CD4-positive, alpha-beta T cell treated with Interleukin-15 for 1 hour (primary cell): ENCODE measurements at places on chromosomes 16 and 17.

GRCh38 chr17:82675476-82676245 is 22.8 kb downstream of the RAB40B start:
- DNase-seq: no peak

DNA sequence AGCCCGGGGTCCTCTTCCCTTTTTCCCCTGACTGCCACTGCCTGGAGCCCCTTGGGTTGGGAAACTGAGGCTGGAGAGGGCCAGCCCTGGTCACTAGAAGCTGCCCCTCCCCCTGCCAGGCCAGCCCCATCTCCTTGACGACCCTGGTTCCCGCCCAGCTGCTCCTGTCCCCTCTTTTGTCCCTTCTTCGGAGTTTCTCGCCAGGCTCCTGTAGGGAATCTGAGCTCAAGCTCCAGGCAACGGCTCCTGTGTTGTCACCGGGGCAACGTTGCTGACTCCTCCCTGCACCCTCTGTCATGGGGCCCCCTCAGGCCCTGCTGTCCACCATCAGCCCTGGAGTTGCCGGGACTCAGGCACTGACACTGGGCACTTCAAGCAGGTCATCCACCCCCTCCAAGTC is 5.7 kb downstream of the LLGL1 start:
- DNase-seq: no peak

- no peak for DNase-seq
Observed at GRCh38 chr17:77037943-77038342, 102.8 kb upstream of the SEC14L1 start.

DNA sequence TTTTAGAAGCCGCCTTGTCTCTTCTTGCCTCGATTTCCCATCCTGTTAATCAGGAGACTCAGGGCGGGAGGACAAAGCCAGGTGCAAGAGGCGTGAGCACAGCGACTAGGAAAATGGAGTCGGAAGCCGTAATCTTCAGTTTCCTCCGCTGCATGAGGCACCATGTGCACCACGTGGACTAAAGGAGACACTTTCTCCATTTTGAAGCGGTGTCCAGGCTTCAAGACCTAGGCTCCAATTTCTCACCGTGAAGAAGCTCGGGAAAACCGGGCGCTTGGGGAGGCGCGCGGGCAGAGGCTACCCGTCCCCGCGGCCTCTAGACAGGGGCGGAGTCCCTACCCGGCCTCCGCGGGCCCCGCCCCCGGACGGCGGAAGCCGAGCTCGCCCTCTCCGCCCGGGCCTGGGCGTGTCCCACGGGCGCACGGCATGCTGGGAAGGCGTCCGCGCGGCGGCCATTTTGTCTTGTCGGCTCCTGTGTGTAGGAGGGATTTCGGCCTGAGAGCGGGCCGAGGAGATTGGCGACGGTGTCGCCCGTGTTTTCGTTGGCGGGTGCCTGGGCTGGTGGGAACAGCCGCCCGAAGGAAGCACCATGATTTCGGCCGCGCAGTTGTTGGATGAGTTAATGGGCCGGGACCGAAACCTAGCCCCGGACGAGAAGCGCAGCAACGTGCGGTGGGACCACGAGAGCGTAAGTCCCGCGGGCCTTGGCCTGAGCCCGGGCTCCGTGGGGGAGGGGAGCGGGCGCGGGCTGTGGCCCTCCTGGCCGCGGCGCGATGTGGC is at the start of gene LUC7L3:
Gene LUC7L3 (plus strand): TSS at position 460 of the 780 bp plus-strand sequence. CDS start 130 bp downstream, at position 590.
- DNase-seq: peak; percentile 91

DNA sequence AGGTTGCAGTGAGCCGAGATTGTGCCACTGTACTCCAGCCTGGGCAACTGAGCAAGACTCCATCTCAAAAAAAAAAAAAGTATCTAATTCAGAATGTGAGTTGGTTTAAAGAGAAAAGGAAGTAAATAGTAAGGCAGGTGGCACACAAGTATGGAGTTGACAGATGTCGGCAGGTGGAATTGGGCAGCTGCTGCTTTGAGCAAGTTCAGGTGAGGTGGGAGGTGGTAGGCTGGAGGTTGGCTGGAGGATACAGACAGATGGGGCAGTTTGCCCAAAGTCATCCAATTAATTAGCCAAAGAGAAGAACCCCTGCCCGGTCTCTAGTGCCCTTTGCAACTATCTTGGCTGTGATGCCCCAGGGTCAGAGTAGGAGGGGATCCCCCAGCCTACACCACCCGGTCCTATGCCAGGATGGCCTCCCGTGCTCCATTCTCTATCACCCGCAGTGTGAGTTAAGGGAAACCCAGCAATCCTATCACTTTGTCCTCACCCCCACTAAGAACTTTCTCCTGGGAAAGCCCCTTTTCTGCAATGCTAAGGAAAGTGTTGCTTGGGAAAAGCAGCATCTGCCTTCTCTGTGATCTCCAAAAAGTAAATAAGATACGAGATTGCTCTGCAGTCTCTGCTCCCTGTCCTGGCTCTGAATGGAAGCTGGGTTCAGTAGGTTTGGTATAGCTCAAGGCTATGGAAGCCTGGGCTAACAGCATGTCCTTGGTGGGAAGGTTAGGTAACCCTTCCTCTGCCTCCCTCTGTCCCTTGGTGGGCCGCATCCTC is 32.2 kb downstream of the SLC12A3 start:
- no peak for DNase-seq

GRCh38 chr17:45190503-45191255 is 29.0 kb downstream of the HEXIM2 start:
- DNase-seq: no peak

DNA sequence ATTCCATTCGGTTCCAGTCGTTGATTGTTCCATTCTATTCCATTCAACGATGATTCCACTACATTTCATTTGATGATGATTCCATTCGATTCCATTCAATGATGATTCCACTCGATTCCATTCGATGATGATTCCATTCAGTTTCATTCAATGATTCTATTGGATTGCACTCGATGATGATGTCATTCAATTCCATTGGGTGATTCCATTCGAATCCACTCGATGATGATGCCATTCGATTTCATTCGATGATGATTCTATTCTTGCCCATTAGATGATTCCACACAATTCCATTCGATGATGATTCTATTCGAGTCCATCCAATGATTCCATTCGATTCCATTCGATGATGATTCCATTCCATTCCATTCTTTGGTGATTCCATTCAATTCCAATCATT is 1283.7 kb downstream of the TP53TG3F start:
- no peak for DNase-seq

DNA sequence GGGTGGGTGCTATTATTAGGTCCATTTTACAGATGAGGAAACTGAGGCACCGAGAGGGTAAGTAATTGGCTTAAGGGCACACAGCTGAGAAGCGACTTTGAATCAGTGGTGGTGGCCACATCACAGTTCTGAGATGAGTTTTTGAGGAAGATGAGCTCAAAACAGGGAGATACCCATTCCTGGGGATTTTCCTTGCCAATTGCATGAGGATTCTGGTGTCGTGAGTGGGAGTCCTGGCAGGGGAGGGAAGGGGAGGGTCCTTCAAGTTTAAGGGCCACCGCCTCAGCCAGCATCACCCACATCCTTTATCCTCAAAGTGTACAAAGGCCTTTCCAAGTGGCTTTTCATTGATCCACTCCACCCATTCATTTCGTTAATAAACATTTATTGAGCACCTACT is 45.3 kb downstream of the IL21R start:
- DNase-seq: no peak

DNA sequence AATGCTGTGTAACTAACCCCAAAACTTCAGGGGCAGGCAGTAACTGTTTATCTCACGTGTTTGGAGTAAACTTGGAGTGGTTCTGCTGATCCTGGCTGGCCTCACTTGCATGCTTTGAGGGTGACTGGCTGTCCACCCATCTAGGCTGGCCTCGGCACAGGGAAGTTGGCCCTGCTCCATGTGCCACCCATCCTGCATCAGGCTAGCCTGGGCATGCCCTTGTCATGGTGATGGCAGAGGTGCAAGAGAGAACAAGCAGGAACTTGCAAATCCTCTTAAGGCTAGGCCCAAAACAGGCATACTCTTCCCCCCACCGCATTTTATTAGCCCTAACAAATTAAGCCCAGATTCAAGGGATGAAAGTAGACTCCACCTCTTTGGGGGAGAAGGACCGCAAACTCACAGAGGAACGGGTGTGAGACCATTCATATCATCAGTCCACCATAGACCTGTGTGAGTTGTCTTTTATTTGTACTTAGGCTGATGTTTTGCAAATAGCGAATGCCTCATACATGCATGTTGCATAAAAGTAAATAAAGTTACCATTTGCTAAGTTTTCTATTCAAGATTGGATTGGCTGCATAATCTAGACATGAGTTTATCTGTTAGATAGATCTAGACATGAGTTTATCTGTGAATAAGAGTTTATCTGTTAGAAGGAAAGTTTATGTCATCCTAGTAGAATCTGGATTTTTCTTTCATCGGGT is 221.0 kb downstream of the CCDC182 start:
- DNase-seq: no peak

GRCh38 chr16:68655806-68656205 is 10.7 kb downstream of the CDH3 start:
- no peak for DNase-seq

DNA sequence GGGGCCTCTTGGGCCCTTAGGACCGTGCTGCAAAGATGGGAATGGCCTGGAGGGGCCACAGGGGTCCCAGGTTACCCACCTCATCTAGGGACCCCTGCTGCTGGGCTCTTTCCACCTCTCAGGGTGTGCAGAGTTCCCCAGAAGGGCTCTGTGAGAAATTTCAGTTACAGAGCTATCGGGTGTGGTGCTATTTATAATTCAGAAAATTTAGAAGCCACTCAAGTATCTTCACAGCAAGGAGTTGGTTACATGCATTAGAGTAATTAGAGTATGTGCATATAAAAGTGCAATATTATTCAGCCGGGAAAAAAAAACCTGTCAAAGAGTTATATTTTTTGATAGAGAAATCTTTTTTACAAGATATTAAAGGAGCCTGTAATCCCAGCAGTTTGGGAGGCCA is 18.9 kb downstream of the C16orf90 start:
- DNase-seq: no peak

DNA sequence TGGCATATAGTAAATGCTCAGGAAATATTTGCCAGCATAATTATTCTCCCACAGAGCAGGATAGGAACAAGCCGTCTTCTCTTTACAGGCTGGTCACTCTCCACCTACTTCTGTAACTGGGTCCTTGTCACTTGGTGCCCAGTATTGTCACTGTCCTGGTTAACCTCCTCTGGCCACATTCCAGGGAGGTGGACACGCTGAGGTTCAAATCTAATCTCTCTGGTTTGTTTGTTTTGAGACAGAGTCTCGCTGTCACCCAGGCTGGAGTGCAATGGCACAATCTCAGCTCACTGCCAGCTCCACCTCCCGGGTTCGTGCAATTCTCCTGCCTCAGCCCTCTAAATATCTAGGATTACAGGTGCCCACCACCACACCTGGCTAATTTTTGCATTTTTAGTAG is 15.6 kb downstream of the SBK1 start:
- no peak for DNase-seq

GRCh38 chr16:74605746-74606520 is 981 bp downstream of the GLG1 start:
- no peak for DNase-seq

DNA sequence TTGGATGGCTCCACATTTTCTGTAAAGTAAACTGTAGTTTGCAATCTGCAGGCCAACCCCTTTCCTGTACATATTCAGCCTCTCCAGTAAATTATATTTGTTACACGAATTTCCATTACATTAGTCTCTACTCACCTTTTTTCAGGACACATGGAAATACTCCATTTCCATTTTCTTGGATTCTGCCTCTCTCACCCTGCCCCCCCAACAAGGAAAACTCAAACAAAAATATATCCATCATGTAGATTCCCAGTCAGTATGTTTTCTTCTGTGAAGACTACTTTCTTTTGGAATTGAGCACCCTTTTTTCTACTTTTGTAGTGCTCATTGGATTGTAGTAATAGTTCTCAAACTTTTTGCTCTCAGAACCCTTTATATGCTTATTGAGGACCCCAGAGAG is 2.9 kb downstream of the PPM1D start:
- DNase-seq: no peak

- no peak for DNase-seq
Observed at GRCh38 chr17:48459070-48459844, 29.2 kb upstream of the SKAP1 start.

GRCh38 chr16:2278272-2278608 is 10.3 kb upstream of the RNPS1 start:
- no peak for DNase-seq

DNA sequence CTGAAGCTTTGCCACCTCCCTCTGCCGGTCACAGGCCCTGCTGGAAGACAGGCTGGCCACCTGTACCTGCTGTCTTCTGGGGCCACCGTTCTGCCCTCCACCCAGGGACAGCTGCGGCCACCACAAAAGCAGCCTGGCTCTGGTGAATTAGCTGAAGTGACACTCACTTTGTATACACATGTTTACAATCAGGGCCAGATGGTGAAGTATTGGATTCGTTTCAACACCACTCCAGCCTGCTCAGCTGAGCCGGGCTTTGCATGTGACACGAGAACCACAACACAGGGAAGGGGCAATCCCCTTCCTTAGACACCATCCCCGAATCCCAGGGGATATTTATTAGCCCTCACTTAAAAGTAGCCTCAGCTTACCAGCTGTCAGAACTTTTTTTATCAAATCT is 191.5 kb upstream of the RPL38 start:
- no peak for DNase-seq

DNA sequence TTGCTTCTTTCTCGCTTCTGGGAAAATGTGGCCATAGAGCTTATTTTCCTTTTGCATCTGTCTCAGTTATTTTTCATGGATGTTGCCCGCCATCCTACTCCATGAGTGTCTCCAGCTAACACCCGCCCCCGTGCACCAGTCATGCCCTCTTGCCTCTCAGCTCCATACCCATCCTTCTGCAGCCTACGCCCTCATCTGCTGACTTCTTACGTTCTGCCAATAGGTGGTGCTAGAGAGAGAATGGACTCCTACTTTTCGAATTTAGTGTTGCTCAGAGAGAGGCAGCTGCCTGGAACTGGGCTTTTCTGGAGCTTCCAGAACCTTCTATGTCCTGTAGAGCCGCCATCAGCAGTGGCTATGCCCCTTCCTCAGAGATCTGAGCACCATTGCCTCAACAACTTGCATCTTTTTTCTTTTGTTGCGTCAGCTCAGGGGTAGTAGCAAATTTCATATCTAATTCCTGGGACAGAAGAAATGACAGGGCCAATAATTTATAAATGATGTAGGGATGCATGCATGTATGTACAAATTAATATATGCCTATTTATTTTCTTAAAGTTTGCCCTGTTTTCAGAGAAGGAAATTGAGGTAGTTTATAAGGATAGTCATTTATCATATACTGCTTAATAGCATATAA is 119.7 kb upstream of the MYOCD start:
- DNase-seq: no peak

DNA sequence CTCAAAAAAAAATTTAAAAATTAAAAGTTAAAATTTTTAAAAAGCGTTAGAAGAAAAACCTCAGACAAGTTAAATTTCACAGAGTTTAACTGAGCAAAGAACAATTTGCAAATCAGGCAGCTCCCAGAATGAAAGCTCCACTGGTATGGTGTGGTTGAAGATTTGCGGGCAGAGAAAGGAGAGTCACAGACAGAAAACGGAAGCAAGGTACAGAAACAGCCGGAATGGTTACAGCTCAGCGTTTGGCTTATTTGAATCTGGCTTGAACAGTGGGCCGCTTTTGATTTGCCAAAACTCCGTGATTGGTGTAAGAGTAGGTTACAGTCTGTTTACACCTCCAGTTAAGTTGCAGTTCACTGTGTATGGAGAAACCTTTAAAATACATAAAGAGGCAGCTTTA is 297.1 kb downstream of the HS3ST4 start:
- no peak for DNase-seq
